ENCODE measurements at places on chromosomes 1 and 21.
A peak's percentile ranks its signal among the peaks of the same experiment; 100 is the strongest.

DNA sequence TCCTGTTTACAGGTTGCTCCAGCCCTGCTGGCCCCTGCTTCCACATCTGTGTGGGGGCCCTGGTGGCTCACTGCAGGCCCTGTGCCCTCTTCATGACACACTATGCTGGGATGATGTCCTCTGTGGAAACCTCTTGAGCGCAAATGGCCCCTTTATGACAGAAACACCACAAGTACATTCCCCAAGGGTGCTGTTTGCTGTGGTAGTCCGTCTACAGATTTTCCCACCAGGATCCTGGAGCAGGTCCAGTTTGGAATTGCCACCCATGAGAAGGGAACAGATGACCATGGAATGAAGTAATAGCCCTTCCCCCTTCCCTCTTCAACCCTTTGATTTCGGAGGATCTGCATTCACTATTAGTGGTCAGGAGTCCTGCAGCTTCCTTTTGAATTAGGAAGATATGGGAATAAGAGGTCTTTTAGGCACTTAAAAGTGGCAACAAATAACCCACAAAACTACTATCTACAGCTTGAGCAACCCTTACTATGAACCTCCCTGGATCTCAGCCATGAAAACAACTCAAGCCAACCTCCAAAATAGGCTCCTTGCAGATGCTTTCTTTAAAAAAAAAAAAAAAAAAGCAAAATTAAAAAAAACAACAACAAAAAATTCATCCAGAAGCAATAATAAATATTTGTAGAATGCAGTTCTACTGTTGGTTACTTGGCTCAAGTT is 121.9 kb upstream of the TSPAN2 start:
- no peak for DNase-seq

- no peak for DNase-seq
These were observed 510.3 kb downstream of the SMYD3 start for GRCh38 chr1:245996811-245997210.

DNA sequence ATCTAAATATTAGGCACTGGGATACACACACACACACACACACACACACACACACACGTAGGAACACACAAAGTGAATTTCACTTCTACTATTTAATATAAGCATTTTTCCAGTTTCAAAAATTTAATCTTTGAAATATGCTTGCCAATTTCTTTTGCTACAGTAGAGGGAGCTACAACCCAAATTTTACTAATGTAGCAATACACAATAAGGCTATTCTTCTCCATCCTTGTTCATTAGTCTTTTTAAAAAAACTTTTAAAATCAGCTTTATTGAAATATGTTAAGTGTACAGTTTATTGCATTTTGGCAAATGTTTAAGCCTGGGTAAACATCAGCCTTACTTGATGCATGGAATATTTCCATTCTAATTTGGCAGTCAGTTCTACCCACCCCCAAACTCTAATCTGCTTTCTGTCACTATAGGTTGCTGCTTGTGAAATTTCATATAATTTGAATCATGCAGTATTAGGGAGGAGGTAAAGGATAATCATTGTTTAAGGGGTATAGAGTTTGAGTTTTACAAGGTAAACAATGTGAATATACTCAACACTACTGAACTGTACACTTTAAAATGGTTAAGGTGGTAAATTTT is 93.0 kb upstream of the TENT5C start:
- no peak for DNase-seq

DNA sequence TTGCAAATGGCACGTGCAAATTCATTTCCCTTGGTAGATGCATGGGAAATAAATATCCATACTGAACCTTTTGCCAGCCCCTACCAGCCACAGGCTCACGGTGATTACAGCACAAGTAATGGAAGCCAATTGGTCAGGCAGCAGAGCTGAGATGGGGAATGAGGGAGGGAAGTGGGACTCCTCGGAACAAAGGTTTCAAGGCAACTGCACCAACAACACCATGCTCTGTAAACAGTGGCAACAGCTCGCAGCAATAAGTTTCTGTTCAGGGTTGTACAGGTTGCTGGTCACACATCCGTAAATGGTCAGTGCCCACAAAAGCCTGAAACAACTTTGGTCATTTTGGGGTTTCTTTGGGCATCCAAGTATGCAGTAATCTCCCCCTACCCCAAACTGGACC is 62.7 kb upstream of the LPGAT1 start:
- DNase-seq = no peak

- no peak for DNase-seq
These were observed 35.3 kb upstream of the DNASE2B start for GRCh38 chr1:84363019-84363418.

DNA sequence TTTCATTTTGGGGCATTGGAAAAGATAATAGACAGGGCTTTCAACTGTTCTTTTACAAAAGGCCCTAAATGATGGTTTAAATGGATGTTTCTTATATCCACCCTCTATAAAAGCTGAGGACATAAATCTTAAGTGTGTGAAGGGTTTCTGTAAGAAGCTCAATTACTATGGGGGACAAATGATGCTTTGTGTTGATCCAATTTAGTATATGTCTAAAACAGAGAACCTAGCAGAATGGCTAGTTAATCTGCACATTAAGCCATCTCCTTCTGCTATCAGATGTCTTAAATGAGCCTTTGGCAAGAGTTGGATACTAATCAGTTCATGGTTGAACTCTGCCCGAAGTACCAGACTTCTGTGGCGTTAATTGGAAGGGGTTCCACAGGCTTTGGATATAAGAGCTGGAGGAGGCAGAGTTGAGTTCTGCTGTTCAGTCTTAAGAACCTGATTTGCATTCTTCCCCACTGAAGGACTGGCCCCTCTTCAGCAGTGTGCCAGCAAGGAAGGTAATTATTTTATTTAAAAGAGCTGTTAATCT is 43.1 kb downstream of the PTGFRN start:
- DNase-seq = no peak

- no peak for DNase-seq
These were observed 4.4 kb upstream of the FMO2 start for GRCh38 chr1:171180670-171181069.

- DNase-seq = peak; percentile 27
These were observed 107.5 kb downstream of the ZNF281 start for GRCh38 chr1:200302192-200302920.

DNA sequence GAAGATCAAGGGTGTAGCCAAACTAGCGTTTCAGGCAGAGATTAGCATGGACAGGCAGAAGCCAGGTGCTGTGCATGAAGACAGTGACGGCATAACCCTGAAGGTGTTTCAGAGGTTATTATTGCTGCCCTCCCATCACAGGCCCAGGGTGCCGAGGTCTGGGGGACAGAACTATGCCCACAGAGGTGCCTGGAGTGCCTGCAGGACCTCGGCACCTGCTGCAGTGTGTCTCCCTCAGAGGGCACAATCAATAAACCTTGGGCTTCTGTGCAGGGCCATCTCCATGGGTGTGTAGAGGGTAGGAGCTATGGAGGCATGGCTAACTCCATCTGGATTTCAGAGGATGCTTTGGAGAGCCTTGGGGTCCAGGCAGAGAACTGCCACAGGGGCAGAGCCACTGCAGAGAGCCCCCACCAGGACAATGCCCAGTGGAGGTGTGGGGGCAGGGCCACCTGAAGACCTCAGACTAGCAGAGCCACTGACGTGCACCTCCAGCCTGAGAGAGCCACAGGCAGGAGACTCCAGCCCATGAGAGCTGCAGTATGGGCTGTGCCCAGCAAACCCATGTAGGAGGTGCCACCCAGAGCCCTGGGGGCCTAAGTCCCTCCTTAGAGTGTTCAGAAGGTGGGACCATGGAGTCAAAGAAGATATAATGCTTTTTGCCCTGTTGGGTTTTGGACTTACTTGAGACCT is 5.7 kb upstream of the ABCG1 start:
- DNase-seq = no peak

GRCh38 chr1:185850366-185850765 is 116.2 kb downstream of the HMCN1 start:
- DNase-seq = no peak

DNA sequence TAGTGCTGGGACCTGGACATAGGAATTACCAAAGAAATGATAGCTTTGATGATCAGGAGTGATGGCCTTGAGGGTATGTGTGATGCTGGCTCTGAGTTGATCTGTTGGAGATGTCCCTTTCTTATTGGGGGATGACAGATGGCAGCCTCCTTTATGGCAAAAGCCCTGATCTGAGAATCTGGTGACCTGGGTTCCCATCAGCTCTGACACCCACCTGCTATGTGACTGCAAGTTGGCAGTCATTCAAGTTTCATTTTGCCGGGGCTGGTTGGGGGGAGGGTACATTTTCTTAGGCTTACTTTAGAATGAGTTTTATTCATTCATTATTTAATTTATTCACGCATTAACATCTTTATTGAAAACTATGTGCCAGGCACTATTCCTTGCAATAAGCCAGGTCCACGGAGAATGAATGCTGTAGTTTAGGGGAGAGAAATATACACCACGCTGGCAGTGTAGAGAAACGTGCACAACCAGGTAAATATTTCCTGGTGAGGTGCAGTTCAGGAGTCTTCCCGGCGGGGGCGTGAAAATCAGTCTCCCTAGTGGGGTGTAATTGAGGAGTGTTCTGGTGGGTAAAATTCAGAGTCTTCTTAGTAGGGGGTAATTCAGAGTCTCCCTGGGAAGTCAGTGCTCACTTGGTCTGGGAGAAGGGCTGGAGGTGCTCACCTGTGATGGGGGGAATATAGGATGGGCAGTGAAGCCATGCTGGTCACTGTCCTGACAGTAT is 401.3 kb downstream of the CAMTA1 start:
- DNase-seq = no peak

- DNase-seq = no peak
These were observed 131.4 kb downstream of the ST6GALNAC5 start for GRCh38 chr1:76998582-76999223.

DNA sequence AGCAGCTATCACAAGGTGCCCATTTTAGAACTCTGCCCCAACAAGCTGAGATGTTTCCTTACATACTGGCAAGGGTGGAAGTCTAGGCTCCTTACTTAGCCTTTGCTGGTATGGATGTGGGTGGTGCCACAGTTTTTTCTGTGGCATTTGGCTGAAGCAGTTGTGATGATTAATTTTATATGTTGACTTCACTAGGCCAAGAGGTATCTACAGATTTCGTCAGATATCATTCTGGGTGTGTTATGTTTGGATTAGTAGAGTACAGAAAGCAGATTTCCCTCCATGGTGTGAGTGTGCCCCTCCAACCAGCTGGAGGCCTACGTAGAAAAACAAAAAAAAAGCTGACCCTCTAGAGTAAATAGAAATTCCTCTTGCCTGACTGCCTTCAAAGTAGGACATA is 317.0 kb downstream of the BARHL2 start:
- no peak for DNase-seq

DNA sequence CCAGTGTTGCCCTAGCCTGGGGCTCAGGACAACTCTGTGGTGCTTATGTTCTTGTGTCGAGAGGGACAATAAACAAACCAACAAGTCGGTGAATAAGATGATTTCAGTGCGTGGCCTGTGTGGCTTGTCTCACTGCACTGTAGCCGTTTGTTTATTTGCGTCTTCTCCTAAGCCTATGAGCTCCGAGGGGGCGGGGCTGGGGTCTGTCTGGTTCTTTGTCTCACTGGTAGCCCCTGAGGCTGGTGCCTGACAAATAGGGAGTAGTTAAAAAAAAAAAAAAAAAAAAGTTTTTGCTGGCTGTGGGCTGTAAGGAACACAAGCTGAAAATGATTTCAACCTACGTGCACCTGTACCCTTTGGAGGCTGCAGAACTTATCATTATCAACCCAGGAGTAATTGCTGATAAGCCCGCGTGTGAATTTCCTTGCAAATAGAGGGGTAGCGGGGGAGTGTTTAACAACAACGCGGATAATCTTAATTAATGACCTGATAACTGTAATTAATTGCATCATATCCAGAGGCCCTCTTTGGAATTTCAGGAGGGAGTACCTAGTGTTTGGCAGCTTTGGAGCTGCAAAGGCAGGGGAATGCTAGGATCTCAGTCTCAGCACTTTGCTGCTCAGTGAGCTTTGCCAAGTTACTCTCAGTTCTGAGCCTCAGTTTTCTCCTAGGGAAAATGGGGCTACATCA is 925 bp upstream of the ARHGEF10L start:
- no peak for DNase-seq

DNA sequence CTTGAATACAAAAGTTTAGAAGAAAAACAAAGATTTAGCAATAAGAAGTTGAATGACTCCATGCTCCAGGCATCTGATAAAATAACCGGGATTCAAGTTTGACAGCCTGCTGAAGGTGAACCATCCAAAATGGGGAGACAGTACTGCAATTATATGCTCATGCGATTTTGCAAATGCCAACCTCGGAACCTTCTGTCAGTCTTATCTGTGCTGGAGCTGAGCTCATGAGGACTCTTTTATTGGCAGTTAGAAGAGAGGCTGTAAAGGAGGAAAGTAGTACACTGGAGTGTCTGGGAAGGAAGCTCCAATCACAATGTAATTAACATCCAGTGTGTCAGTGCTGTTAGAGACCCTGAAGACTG is 170.0 kb downstream of the GALNT2 start:
- no peak for DNase-seq

DNA sequence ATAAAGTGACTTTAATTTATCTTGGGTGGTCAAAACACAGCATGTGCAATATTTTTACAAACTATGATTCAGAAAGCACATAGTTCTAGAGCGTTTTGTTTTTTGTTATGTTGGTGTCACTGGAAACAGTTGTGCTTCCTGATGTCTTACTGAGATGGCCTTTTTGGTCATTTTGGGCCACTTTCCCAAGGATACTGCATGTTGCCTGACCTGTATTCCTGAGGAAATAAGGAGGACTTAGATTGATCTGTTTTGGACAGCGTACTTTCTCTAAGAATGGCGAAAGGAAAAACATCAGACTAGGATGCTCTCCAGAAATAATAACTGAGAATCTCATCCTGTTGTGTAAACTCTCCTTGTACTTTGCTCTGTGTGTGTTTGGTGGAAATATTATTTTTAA is 451.2 kb downstream of the USP25 start:
- no peak for DNase-seq

- no peak for DNase-seq
These were observed 80.5 kb downstream of the HSF2BP start for GRCh38 chr21:43578677-43579303.

DNA sequence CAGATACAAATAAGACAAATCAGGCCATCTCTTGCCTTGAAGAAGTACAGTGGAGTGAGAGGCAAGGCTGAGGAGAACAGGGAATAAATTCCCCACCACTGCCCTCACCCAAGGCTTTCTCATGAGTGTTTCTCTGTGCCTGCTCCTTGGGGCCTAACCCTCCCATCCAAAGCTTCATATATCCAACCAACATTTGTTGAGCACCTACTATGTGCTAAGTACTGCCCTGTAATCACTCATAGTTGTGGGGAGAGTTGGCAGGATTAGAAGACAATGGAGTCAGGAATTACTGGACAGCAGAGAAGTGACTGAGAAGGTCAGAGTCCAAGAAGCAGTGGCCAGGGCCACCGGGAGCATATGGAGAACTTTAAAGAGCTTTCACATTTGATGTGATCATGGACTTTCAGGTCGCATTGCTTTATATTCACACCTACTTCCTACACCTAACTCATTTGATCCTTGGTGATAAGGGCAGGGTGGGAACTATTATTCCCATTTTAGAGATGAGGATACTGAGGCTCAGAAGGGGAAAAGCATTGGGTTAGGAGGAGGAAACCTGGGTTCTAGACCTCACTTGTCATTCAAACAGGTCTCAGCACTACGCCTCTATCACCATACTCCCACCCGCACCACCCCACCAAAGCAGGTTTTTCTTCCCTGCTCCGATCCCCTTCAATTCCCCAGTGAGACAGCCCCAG is 6.4 kb downstream of the PLEKHA6 start:
- no peak for DNase-seq

GRCh38 chr21:36509973-36510664 is 30.2 kb upstream of the CLDN14 start:
- no peak for DNase-seq

- DNase-seq = no peak
These were observed 16.5 kb downstream of the CELSR2 start for GRCh38 chr1:109265741-109266330.
